Activated naive CD8-positive, alpha-beta T cell treated with anti-CD3 and anti-CD28 coated beads for 36 hours (primary cell): ENCODE measurements at places on chromosomes 7 and 10.

DNA sequence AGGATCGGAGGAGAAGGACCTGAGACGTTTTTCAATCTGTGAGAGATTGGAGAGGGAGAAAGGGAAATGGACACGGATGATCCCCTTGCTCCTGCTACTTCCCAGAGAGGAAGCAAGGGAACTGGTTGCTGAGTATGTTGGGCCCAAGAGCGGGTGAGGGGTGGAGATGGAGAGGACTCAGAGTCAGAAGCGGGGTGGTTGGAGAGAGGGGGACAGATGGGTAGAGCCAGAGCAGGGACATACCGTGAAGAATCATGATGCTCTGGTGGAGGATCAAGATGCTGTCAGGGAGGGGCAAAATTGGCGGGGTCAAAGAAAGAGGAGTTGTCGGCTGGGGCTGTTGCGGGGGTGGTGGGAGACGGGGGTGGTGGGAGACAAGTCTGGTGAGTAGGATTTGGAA, 2.4 kb upstream of the CHST3 start:
- no peak for DNase-seq

DNA sequence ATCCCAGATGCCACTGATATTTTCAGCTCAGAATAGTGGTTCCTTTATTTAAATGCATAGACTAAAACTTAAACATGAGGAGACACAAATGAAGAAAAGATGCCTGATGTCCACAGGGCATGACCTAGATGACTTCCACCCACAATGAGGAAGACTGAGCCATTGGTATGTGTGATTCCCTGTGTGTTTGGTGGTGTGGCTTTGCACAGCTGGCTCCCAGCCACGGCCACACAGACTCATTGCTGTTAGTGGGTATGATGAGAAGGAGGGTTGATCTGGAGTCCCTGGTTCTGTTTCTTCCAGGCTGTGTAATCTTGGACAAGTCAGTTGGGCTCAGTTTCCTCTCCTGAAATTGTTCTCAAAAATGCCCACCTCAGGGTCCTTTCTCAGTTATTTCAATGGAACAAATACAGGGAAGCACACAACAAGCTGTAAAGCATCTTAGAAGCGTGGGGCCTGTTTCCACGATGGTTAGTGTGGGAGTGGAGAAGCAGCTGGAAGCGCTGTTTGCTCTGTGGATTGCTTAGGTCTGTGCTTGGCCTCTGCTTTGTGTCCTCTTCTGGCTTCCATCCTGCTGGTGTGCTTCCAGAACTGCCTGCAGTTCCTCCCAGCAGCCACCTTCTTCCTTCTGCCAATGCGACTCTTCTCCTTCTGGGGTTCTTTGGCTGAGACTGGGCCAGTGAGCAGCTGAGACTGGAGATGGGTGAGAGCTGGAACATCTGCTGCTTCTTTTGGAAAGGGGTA, 303.7 kb downstream of the BMPER start:
- DNase-seq: no peak

- no peak for DNase-seq
These were observed 243.5 kb downstream of the DNAJB6 start for GRCh38 chr7:157580324-157580723.

GRCh38 chr10:98318861-98319260, 50.9 kb upstream of the LOXL4 start:
- DNase-seq: no peak

DNA sequence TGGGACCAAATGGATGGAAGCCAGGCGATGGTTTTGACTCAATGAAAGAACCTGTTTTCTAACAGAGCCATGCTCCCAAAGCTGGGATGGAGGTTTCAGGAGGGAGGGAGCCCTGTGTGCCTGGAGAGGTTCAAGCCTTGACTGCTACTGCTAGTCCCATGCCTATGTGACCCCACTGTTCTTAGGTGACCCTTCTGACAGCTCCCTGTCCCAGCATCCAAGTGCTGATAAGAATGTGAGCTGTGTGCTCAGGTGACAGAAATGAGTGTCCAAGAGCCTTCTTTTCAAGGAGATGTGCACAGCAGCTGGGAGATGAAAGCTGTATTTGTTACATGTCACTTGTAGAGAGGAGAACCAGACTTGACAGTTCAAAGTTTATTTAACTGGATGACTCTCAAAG, 595.4 kb downstream of the GALNT17 start:
- no peak for DNase-seq

DNA sequence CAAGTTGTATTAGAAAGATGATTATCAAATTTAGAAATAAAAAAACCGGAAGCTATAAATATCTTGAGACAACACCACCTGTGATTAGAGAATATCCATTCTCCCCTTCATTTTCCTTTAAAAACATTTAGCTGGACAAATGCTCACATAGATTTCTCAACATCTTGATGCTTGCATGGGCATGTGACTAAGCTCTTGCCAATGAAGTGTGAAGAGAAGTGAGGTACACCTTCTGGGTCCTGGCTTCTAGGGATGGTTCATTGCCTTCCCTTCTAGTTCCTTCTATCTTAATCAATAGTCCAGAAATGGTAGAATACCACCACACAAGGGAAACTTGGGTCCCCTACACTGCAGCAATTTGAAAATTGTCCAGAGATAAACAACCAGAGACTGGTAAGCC, 41.0 kb downstream of the WAPL start:
- no peak for DNase-seq

DNA sequence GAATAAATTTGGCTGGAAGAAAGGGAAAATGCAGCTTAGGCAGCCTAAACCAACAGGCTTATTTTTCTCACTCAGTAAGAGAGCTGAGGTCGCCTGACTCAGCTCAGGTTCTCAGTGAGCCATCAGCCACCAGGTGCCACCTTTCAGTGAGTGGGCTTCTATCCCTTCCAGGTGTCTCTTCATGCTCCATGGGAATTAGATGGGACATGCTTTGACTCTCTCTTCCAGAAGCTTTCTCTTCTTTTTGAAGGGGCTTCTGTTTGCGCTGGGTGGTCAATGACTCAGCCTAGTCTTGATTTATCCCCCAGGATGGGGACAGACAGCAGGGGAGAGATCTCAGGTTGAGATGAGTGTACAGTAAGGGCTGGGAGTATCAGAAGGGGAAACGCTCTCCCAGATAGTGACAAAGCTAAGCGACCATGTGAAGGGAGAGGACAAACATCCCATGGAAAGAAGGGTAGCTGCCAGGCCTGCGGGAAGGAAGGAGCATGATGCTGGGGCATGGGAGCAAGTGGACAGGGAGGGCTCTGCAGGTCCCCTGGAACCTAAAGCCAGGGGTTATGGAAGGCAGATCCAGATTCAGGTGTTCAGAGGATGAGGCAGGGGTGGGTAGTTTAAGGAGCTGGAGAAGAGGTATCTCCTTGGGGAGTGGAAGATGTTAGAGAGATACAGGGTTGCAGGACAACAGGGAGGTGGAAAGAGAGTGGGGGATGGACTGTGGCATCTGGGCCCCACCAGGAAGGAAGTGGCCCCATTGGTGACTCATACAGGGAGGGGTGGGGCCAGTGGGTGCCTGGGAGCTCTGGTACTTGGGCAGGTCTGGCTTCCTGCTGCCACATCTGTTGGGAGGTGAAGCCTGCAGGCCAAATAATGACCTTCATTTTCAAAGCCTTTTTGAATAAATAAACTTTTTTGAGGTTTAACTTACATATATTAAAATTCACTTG, 32.5 kb downstream of the OGDH start:
- peak; percentile 88 for DNase-seq
